COR-L47 (cell line): ENCODE measurements at places on chromosomes 6 and 20.

DNA sequence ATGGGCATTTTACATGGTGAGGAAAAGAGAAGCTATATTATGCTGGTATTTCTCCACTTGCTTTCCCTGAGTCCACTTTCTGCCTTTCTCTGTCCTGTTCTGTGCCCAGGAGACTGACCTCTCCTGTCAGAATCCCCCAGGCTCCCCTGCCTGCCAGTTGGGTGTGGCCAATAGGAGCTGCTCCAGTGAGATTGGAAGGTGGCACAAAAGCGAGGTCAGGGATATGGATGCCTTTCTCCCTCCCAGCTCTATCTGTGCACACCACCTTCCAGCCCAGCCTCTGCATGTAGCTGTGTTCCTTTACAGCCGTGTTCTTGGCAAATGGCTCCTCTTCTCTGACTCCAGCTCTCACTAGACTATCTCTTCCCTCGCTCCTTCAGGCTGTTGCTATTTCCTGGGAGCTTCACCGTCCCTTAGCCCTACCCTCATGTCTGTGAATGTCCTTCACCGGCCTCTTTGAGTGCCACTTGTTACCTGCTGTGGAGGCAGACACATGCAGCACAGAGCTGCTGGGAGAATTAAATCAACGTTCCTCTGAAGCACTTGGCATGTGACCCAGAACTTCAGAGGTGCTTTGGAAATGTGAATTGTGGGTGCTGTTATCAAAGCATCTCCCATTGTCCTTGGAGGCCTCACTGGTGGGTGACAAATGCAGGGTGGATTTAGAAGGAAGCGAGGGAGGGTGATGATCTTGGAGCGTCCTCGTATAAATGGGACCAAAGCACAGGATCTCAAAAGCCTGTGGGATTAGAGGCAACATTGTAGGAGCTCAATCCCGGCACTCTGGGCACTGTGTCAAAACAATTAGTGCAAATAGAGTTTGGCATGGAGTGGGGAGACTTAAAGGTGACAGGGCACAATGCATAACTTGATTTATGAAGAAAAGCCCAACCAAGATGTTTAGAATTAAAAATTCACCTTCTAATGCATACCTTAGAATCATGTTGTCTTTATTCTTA lies 28.9 kb upstream of the RALGAPA2 start:
- DNase-seq: no peak

GRCh38 chr6:11854408-11855165 lies 76.0 kb upstream of the ADTRP start:
- DNase-seq: no peak

- DNase-seq: no peak
Observed at GRCh38 chr6:44932651-44933091, 395.5 kb upstream of the RUNX2 start.

- no peak for DNase-seq
Observed at GRCh38 chr6:43828711-43829110, 58.7 kb downstream of the VEGFA start.

DNA sequence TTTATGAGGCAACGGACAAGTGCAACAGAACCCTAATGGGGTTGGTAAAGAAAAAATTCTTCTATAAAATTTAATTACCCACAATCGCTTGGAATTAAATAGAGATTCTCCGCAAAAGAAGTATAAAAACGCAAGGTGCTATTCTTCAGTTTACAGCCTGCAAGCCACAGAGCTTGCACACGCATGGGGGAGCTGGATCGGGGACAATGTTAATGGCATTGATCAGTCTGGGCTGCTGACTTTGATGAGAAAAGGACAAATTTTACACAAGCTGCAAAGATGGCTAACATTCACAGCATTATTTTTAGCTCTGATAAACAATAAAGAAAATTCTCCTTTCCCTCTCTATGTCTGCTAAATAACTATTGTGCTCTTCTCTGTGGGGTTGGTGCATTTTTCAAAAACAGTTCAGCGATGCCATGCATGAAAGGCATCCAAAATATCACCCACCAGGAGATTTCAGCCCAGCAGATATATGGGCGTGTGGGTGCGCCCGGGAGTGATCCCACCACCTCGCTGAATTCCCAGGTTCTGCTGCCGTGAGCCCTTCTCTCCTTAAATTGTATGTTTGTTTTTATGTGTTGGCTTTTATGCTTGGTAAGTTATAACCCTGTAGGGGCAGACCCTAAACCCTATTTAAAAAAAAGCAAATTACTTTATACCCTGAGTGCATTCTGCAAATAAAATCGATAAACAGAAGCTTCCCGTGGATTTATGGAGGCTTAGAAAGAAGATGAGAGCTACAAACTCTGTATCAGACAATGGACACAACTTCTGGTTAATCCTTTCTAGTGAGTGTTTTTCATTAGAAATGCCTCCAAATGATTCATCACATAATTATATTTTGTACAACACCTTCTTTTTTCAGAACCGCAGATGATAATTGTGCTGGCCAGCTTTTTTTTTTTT lies 55.6 kb downstream of the NOX3 start:
- no peak for DNase-seq

GRCh38 chr20:63295422-63295821 lies 2.4 kb downstream of the COL20A1 start:
- DNase-seq: no peak

DNA sequence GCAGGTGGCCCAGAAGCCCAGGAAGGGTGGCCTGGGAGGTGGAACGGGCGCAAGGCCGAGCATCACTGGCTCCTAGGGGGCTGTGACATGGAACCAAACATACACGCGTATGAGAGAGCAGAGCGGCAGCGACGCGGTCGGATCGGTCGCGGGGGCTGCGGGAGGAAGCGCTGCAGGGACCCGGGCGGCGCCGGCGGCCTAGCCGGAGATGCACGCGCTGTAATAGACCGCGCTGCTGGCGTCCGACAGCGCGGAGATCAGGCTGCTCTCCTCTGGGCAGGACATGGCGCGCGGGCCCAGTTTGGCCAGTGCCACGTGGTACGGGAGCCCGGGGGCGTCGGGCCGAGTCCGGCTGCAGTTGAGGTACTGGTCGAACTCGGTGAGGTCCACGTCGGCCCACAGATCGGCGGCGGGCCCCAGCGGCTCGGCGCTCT lies 1.5 kb downstream of the SOX18 start:
- no peak for DNase-seq

GRCh38 chr6:141103246-141103645 lies 1029.5 kb upstream of the GJE1 start:
- DNase-seq: no peak

DNA sequence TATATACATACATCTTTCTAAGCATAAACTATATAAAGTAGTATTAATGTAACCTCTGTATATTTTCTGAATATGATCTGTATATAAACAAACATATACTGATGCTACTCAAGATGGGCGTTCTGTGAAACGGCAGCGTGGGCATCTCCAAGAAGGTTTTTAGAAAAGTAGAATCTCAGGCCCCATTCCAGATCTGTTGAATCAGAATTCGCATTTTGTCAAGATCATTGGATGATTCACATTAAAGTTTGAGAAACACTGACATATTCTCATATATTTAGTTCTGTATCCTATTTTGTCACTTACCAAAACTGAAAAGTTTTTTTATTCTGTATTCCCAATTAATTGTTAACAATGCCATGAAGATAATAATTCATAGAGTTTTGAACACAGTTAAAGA lies 5.5 kb downstream of the C6orf141 start:
- no peak for DNase-seq

GRCh38 chr6:128504003-128504654 lies 16.3 kb downstream of the PTPRK start:
- no peak for DNase-seq

- DNase-seq: no peak
Observed at GRCh38 chr6:127717384-127717783, 140.4 kb downstream of the C6orf58 start.

GRCh38 chr6:55734256-55734655 lies 141.1 kb downstream of the BMP5 start:
- DNase-seq: no peak

- DNase-seq: no peak
Observed at GRCh38 chr6:95690328-95690727, 113.0 kb downstream of the MANEA start.

DNA sequence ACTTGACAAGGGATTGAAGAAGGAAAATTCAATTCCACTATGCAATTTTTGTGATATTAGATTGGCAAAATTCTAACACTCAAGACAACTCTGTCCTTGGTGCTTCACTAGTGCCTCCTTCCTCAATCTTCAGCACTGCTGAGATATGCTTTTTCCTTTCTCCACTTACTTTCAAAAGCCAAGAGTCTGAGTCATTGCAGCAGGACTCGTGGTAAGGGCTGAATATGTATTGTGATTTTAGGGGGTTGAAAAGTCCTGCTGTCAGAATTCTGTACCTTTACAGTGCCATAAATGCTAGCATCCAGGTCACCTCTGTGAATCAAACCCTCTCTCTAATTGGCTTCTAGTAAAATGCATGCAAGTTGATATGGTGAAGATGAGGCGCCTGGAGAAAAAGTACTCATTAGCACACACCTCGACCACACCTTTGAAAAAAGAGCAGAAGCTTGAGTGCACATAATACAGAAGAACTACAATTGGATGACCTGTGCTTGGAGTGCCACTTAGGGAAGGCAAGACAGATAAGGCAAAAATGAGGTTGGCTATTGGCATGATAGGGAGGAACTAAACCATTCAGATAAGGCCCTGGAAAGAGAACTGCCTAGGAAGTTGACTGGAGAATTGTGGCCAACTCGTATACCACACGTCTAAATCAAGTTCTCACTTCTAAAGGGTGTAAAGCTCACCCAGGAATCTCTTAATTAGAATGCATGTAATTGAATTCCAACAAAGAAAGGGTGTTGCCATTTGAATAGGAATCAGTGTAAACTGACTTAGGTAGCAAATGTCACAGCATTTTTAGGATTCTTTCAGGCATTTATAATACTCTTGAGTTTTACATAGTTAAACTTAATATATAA lies 43.6 kb upstream of the FAM83B start:
- DNase-seq: no peak

DNA sequence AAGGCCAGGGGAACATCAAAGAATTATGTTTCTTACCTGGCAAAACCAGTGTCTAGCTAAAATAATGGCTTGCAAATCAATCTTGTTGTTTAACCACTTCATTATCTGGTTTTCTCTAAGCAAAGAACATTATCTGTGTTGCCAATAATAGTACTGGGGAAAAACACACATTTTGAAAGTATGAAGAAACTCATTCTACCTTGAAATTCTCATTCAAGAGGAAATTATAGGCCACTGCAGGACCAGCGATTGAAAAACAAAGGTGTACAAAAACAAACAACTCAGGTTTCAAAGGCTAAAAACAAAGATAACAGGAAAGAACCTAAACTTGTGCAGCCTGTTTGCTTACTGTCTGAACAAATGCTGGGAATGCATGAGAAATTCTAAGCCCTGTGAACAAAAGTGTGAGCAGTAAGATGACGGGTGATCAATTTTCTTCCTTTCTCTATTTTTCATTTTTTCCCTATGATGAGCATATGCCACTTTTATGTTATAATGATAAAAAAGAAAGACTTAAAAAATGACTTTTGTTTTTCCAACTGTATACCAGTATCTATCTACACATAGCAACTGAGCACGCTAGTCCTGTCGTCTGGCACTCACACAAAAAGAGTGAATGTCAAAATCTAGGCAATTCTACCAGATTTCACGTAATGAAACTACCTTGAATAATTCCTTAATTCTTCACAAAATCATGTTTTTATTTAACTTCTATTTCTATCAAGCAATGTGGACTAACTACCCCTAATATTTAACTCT lies 117.9 kb downstream of the SGK1 start:
- no peak for DNase-seq

GRCh38 chr6:35931120-35931561 lies 10.2 kb upstream of the SRPK1 start:
- no peak for DNase-seq
